ENCODE measurements at places on chromosomes 7 and 10. TPM values are rescaled to one million over a fixed set of nuclear protein-coding genes. Genes with fewer than 3 reads are reported as not detected.

- DNase-seq = no peak
Measured at GRCh38 chr10:43392748-43393147, 16.2 kb downstream of the HNRNPF start.

GRCh38 chr10:114166043-114166442 lies 8.0 kb downstream of the CCDC186 start:
- DNase-seq = no peak

DNA sequence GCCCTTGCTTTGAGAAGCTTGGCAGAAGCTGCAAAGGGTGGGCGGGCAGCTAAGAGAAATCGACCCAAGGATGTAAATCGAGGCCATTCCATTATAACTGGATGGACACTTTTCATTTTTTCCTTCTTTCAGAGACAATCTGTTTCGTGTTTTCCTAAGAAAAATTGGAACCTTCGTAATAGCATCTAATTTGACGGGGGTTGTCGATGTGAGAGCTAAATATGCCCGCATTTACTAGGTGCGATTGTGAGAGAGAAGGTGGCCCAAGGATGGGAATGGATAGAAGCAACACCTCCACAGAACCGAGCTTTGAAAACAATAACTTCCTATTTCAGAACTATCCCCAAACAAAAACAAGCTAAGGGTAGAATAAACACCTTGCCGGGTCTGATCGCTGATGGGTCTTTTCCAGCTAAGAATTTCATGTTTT lies 848 bp upstream of the HOXA4 start:
- no peak for DNase-seq

GRCh38 chr7:151796871-151797537 lies 79.9 kb downstream of the PRKAG2 start:
- DNase-seq = no peak

The SRGN gene
- 280 TPM for total RNA-seq

DNA sequence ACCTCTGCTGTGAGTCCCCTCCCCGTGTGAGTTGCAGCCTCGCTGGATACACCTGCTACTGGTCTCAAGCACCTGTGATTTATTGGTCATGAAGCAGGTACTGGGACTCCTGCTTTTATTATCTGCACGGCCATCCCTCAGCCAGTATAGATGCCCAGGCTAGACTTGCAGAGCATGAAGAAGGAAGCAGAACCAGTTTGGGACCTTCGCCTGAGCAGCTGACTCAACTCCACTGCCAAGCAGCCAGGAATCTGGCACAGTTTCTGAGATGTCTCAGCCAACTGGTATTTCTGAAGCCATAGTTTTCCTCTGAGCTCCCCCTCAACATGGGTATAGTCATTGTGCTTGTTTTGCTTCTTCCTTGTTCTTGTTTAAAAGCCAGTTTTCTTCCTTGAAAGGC lies 28.0 kb upstream of the SLC39A12 start:
- DNase-seq = no peak

The VDAC2 gene
- total RNA-seq = 136 TPM

The MRC1 gene
- 23.1 TPM for total RNA-seq

DNA sequence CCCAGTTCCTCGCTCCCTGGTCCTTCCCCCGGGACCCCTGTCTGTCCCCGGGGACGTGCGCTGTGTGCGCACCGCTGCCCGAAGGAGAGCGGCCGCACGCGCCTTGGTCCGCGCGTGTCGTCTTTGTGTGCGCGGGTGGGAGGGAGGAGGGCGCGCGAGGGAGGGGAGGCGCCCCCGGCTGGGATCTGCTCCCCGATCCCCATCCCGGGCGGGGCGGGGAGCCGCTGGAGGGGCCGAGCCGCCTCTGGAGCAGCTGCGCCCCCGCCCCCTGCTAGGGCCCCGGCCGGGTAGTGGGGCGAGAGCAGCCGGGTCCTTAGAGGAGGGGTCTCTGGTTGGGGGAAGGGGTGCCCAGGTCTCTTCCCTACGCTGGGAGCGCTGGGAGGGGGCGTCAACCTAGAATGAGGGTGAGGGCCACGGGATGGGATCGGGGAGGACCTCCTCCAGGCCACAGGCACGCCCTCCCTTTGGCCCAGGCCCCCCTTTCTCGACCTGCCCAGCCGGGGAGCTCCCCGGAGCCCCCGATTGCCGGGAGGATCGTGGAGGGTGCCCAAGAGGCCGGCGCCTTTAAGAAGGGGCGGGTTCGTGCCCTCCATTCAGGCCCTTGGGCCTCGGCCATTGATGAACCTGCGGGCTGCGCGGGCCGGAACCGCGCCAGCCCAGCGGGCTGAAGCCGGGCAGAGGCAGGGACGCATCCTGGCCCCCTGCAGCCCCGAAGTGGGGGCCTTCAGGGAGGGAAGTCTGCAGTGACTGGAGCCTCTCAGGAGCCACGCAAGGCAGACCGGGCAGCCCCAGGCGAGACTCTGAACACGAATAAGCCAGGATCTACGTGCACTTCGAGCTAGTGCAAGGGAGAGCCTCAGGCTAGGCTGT lies 678 bp downstream of the SH2B2 start:
- peak; percentile 23 for DNase-seq

GRCh38 chr7:136194878-136195277 lies 217.7 kb upstream of the MTPN start:
- DNase-seq = no peak

- DNase-seq = peak; percentile 63
Measured at GRCh38 chr7:8638076-8638475, 204.7 kb downstream of the NXPH1 start.

DNA sequence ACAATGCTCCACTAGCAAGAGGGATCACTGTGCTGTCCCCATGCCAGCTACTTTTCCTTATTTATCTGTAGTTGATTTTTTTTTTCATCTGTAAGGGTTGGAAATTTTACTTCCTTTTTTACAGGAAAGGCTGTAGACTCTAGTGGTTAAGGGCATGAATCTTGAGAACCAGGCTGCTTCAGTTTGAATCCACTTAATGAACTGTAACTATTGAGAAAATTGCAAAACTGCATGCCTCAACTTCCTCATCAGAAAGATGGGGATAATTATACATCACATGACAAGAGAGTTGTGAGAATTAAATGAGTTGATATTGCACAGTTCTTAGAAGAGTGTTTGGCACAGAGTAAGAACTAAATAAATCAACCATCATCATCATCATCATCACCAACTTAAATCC lies 106.4 kb upstream of the GSDME start:
- no peak for DNase-seq

The PARD3 gene
- 94.3 TPM for total RNA-seq

DNA sequence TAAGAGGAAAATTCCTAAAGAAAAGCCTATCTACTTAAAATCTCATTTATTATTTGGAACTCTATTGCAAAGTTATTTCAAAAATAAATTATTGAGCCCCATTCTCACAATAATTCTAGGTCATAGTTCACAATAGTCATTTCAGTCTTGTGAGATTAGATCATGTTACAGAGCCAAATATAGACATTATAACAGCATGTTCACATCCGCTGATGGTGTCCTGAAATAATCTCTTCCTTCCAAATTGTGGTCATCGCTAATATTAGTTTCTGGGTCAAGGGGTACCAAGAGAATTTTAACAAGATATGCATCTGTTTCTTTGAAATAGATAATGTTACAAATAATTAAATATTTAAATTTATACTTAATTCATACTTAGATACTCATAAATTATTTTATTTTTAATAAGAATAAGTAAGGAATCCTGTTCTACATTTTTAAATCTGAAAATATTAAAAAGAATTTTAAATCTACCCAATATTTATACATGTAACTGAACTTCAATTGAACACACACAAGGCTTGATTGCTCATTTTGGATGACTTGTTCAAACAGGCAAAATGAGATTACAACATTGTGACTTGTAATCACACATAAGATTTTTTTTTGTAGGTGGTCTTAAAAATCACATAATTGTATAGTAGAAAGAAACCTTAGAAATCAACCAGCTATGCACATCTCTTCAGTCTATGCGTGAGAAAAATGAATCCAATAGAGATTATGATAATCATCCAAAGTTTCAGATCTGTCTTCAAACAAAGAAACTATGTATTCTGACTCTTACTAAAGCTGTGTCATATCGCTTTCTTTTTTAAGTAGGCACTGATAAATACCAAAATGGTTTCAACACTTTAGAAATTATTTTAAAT lies 13.1 kb downstream of the GNAT3 start:
- no peak for DNase-seq

GRCh38 chr10:104875561-104875960 lies 234.5 kb downstream of the SORCS3 start:
- DNase-seq = no peak

GRCh38 chr10:113278664-113279063 lies 274.2 kb upstream of the HABP2 start:
- no peak for DNase-seq

GRCh38 chr7:138603549-138604318 lies 97.4 kb downstream of the SVOPL start:
- DNase-seq = no peak

GRCh38 chr7:140275069-140275965 lies 98.5 kb upstream of the KDM7A start:
- peak; percentile 17 for DNase-seq

- DNase-seq = no peak
Measured at GRCh38 chr10:71053169-71053895, 159.0 kb upstream of the UNC5B start.

GRCh38 chr7:106566196-106566595 lies 94.8 kb downstream of the CCDC71L start:
- DNase-seq = no peak

The MKX gene
- 6.6 TPM for total RNA-seq

GRCh38 chr7:34365611-34366010 lies 292.4 kb upstream of the NPSR1 start:
- peak; percentile 55 for DNase-seq

The RNLS gene
- 16.1 TPM for total RNA-seq

DNA sequence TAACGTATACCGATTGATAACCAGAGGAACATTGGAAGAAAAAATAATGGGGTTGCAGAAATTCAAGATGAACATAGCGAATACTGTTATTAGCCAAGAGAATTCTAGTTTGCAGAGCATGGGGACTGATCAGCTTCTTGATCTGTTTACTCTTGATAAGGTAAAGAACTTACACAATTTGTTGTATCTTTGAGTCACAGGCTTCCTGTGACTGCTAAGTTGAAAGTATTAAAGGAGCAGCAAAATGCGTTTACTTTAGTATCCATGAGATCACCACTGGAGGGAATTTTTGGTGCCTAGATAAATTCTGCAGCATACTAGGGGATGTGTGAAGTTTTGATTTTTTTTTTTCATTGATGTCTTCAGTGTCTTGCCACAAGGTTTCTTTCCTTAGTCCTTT lies 103.6 kb downstream of the BTAF1 start:
- DNase-seq = no peak

The ZNF804B gene
- 5.5 TPM for total RNA-seq

DNA sequence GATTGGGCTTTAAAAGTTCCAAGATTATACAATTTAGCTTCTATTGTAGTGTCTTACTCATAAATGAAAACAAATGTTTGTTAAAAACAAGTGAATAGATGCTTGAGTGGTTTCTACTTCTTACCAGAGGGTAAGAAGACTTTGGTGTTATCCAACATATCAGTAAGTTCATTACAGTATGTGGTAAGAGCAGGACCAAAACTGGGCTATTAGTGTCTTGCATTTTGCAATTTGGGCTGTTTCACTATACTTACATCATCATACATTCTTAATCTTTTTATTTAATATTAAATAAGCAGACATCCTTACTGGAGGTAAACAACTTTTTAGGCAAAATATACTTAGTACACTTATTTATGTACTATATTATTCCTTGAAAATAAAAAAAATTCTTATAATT lies 248.4 kb upstream of the HGF start:
- no peak for DNase-seq

- DNase-seq = no peak
Measured at GRCh38 chr10:75137533-75138438, 26.3 kb downstream of the SAMD8 start.

- DNase-seq = no peak
Measured at GRCh38 chr10:33965795-33966581, 631.5 kb upstream of the NRP1 start.

The ITPRID1 gene
- not detected for total RNA-seq

DNA sequence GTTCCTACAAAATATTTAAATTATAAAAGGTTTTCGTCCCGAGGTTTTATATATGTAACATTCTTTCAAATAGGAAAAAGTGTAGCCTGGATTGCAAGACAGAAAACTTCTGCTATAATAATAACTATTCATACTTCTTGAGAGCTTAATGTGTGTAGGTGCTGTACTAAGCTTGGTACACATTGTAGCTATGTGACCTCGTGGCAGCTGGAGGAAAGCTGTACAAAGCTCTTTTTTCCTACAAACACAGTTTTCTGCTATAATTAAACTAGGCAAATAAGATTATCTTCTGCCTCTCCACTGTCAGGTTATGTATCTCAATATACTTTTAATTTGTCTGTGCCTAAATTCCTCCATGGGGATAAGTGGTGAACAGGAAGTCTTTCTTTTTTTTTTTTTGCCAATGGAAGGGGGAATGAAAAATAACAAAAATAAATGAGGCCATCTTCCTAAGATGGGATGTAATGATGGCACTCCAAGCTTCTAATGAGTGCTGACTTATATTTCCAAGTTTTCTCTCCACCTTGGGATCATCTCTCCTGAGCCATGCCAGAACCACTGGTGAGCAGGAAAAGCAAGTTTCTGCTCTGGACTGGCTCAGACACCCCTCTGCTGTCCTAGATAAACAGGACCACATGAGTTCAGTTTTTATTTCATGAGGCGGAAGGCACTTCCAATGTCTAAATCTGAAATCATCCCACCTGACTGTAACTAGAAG lies 9.9 kb downstream of the SGMS1 start:
- DNase-seq = no peak

The PRKAR2B gene
- total RNA-seq = 22.2 TPM

The SPAM1 gene
- not detected for total RNA-seq

GRCh38 chr10:79178614-79179163 lies 109.9 kb downstream of the ZMIZ1 start:
- peak; percentile 75 for DNase-seq

The GPR15LG gene
- total RNA-seq = not detected

GRCh38 chr10:77021966-77022490 lies 615.6 kb downstream of the KCNMA1 start:
- DNase-seq = no peak

GRCh38 chr7:158044482-158044823 lies 543.2 kb downstream of the PTPRN2 start:
- no peak for DNase-seq

The IQUB gene
- 5.9 TPM for total RNA-seq

- DNase-seq = no peak
Measured at GRCh38 chr10:123926401-123927264, 35.0 kb upstream of the CPXM2 start.

Data from spinal cord (tissue), 10 donors.